Keratinocyte (primary cell): ENCODE measurements at places on chromosomes 1 and 21.

DNA sequence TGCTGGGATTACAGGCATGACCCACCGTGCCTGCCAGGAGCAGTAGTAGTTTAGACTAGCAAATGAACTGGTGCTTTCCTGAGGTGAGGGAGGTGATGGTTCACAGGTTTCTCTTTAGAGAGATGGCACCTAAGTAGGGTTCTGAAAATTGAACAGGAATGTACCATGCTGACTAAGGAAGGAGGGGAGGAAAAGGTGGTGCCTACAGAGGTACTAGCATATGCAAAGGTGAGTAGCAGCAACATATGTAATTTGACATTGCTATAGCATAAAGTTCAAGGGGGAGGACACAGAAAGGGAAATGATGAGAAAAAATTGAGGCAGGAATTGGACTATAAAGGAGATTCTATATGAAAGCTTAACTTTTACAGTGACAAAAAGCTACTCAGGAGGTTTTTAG is 65.9 kb upstream of the RBM34 start:
- H3K27ac ChIP-seq, result no peak overlapping the region
- no peaks in the 10 kb centered on the region for H3K27me3 ChIP-seq
- no peaks in the 10 kb centered on the region for H3K36me3 ChIP-seq
- H3K4me1 ChIP-seq, result no peaks in the 10 kb centered on the region
- no peak for DNase-seq

GRCh38 chr1:179082999-179083335 is 1.1 kb downstream of the TOR3A start:
- H3K27ac ChIP-seq, result peak overlapping the region; percentile 81
- DNase-seq, result no peak
- H3K27me3 ChIP-seq, result no peaks in the 10 kb centered on the region
- peaks cover 12% of the 10 kb centered on the region for H3K36me3 ChIP-seq
- H3K4me3 ChIP-seq, result peak overlapping the region; percentile 91
- H3K4me1 ChIP-seq, result peaks cover 17% of the 10 kb centered on the region

GRCh38 chr1:41862384-41863221 is 56.1 kb downstream of the HIVEP3 start:
- H3K27ac ChIP-seq, result peak overlapping the region; percentile 0
- no peaks in the 10 kb centered on the region for H3K27me3 ChIP-seq
- H3K4me3 ChIP-seq, result no peak overlapping the region
- peaks cover 36% of the 10 kb centered on the region for H3K4me1 ChIP-seq

DNA sequence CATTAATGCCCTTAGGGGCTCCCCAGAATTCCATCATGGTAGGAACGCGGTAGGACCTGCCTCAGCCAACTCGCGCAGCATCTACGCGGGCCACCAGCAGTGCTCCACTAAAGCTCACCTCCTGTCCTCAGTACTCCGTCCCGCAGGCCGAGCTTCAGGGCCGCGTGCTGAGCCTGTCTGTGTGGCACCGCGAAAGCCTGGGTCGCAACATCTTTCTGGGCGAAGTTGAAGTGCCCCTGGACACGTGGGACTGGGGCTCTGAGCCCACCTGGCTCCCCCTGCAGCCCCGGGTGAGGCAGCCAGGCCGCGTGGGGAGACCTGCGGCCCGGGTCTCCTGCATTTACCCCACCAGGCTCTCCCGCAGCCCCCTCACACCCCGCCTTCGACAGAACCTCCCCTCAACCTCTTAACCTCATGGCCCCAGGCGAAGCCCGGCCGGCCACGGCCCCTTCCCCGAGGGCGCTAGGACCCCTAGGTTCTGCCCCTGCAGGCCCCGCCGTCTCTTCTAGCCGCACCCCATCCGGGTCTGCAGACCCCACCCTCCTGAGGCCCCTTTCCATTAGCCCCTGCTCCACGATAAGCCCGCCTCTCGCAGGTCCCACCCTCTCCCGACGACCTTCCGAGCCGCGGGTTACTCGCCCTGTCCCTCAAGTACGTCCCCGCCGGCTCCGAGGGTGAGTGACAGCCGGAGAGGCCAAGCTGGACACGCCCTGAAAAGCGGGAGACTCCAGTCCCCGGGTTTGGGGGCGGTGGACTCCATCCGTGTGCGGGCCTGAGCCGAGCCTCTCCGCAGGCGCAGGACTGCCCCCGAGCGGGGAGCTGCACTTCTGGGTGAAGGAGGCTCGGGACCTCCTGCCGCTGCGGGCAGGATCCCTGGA is 9.1 kb downstream of the SYTL1 start:
- DNase-seq, result no peak
- H3K36me3 ChIP-seq, result peaks cover 19% of the 10 kb centered on the region
- H3K27me3 ChIP-seq, result no peaks in the 10 kb centered on the region

GRCh38 chr1:231936983-231937775 is 310.6 kb downstream of the DISC1 start:
- no peaks in the 10 kb centered on the region for H3K36me3 ChIP-seq
- no peak overlapping the region for H3K4me3 ChIP-seq
- no peak overlapping the region for H3K27ac ChIP-seq
- no peak for DNase-seq
- peaks cover 11% of the 10 kb centered on the region for H3K27me3 ChIP-seq
- no peaks in the 10 kb centered on the region for H3K4me1 ChIP-seq
